ENCODE measurements at places on chromosomes 1 and 21.

DNA sequence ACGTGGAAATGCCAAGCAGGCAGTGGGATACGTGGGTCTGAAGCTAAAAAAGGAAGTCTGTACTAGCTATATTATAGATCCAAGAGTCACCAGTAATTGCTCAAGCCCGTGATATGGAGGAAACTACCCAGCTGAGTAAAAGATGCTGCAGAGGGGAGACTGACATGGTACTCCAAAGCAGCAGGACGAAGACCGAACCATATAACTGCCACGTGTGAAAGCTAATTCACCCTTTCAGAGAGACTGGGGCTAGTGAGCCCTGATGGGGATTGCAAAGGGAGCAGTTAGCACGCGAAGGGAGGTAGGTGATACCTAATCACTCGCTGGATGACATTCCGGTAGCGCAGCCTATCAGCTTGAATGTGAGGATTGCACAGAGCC lies 316 bp downstream of the AP4B1 start:
- H3K4me3 ChIP-seq, result peak overlapping the region; percentile 99
- no peak for DNase-seq
- H3K27me3 ChIP-seq, result no peaks in the 10 kb centered on the region

- no peaks in the 10 kb centered on the region for H3K27me3 ChIP-seq
- no peak for DNase-seq
- peak overlapping the region; percentile 99 for H3K27ac ChIP-seq
- H3K4me1 ChIP-seq, result peaks cover 60% of the 10 kb centered on the region
- peak overlapping the region; percentile 29 for H3K4me3 ChIP-seq
Measured at GRCh38 chr1:8879464-8879921, 1.0 kb upstream of the ENO1 start.

DNA sequence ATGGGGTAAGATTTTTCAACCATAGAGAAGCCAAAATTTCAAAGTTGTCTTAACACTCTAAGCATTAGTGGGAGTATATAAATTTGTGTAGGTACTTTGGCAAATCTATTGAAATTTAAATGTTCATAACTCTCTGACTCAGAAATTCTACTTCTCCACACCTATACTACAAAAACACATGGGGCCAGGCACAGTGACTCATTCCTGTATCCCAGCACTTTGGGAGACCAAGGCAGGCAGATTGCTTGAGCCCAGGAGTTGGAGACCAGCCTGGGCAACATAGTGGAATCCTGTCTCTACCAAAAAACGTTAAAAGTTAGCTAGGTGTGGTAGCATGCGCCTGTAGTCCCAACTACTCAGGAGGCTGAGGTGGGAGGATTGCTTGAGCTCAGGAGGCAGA lies 41.3 kb upstream of the RAVER2 start:
- DNase-seq, result no peak
- no peak overlapping the region for H3K4me3 ChIP-seq
- H3K4me1 ChIP-seq, result no peaks in the 10 kb centered on the region
- no peak overlapping the region for H3K27ac ChIP-seq
- H3K27me3 ChIP-seq, result no peaks in the 10 kb centered on the region

- H3K27ac ChIP-seq, result no peak overlapping the region
- no peaks in the 10 kb centered on the region for H3K36me3 ChIP-seq
- DNase-seq, result no peak
- no peak overlapping the region for H3K4me3 ChIP-seq
- no peaks in the 10 kb centered on the region for H3K27me3 ChIP-seq
Measured at GRCh38 chr1:25873120-25873519, 2.4 kb downstream of the PAQR7 start.

DNA sequence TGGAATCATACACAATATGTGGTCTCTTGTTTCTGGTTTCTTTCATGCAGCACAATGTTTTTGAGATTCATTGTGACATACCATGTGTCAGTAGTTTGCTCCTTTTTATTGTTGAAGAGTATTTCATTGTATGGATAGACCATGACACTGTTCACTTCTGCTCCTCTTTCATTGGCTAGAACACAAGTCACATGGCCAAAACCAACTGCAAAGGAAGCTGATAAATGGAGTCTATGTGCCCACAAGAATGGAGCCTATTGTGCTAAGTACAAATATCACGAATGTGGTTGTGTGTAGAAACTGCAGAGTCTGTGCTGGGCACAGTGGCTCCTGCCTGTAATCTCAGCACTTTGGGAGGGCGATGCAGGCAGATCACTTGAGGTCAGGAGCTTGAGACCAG lies 28.6 kb upstream of the FNBP1L start:
- no peaks in the 10 kb centered on the region for H3K27me3 ChIP-seq
- H3K27ac ChIP-seq, result no peak overlapping the region
- no peaks in the 10 kb centered on the region for H3K36me3 ChIP-seq
- no peak for DNase-seq

GRCh38 chr1:60916906-60917305 lies 165.5 kb upstream of the NFIA start:
- H3K4me1 ChIP-seq, result no peaks in the 10 kb centered on the region
- no peak overlapping the region for H3K4me3 ChIP-seq
- H3K27ac ChIP-seq, result no peak overlapping the region
- H3K36me3 ChIP-seq, result no peaks in the 10 kb centered on the region
- no peak for DNase-seq

DNA sequence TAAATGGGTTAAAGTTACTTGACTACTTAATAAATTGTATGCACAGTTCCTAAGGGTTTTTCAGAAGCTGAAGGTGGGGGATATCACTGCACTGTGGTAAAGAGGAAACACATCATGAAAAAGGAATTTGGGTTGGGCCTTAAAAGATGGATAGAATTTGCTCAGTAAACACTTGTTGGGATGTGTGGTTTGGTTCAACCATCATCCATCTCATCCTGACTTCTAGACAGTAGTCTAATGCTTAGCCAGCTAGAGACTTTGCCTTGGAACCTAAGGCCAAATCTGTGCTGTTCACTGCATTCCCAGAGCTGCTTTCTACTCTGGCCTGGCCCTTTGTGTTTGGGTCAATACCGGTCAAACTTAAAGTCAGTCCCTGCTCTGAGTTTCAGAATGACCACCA lies 30.6 kb downstream of the LY9 start:
- no peak overlapping the region for H3K4me3 ChIP-seq
- H3K36me3 ChIP-seq, result no peaks in the 10 kb centered on the region
- no peak overlapping the region for H3K27ac ChIP-seq
- H3K4me1 ChIP-seq, result 0 out of 2 replicates have a peak, but pooled peaks cover 3% of the 10 kb centered on the region
- no peak for DNase-seq

DNA sequence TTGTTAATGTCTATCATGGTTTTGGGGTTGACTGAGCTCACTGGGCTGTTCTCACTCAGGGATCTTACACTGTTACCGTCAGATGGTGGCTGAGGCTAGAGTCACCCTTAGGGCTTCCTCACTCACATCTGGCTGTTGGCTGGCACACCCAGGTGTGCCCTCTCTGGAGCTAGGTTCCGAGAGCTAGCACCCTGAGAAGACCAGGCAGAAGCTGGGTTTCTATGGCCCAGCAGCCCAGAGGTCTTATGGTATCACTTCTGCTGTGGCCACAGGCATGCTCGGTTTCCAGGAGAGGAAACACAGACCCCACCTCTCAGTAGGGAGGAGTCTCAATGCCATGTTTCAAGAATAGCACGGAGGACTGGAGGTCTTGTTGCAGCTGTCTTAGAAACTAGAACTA lies 20.7 kb upstream of the KIF1B start:
- H3K4me1 ChIP-seq, result no peaks in the 10 kb centered on the region
- no peak overlapping the region for H3K27ac ChIP-seq
- H3K27me3 ChIP-seq, result no peaks in the 10 kb centered on the region
- H3K36me3 ChIP-seq, result no peaks in the 10 kb centered on the region
- no peak overlapping the region for H3K4me3 ChIP-seq

Measured in HCT116 (cell line).